ENCODE measurements at places on chromosomes 2 and 18. TPM values are rescaled to one million over a fixed set of nuclear protein-coding genes. Genes with fewer than 3 reads are reported as not detected.

DNA sequence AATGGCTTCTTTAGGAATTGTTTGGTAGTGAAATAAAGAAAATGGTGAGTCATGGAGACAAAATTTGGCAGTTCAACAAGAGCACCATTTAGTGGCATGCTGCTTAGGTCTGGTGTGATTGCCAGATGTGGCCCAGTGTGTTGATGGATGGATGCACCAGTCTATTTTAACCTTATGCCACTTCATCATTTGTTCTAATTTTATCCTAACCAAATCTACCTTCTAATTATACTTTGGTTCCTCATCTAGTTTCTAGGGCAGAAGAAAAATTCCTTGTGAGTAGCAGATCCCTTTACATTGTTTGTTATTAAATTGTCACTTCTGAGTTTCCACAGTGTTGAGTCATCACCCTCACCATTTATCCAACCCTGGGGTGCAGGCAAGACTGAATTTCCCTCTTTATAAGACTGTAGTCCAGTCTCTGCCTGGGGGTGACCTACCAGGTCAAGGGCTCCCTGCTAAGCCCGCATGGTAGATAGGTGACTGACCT lies 32.5 kb downstream of the NABP1 start:
- H3K27me3 ChIP-seq: no peaks in the 10 kb centered on the region
- no peaks in the 10 kb centered on the region for H3K36me3 ChIP-seq

- peaks cover 3% of the 10 kb centered on the region for H3K27me3 ChIP-seq
- no peak overlapping the region for H3K4me3 ChIP-seq
- no peak overlapping the region for H3K27ac ChIP-seq
- H3K36me3 ChIP-seq: no peaks in the 10 kb centered on the region
Observed at GRCh38 chr2:149146876-149147275, 108.4 kb downstream of the LYPD6B start.

DNA sequence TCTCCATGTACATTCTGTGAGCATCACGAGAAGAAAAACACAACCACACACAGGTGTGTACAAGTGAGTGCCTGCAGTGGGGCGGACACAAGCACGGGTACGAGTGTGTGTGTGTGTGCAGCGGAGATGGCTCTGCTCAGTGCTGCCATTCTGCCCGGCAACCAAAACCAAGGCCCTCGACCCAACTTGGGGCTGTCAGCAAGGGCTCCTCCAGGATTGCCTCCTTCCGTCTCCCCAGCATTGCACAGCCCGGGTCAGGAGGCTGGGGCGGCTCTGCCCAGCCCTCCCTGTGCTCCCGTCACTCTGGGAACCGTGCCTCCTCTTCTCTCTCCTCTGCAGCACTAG lies 66.5 kb downstream of the PXDN start:
- no peak overlapping the region for H3K27ac ChIP-seq
- H3K4me3 ChIP-seq: no peak overlapping the region
- no peaks in the 10 kb centered on the region for H3K4me1 ChIP-seq
- no peaks in the 10 kb centered on the region for H3K27me3 ChIP-seq
- H3K36me3 ChIP-seq: no peaks in the 10 kb centered on the region

DNA sequence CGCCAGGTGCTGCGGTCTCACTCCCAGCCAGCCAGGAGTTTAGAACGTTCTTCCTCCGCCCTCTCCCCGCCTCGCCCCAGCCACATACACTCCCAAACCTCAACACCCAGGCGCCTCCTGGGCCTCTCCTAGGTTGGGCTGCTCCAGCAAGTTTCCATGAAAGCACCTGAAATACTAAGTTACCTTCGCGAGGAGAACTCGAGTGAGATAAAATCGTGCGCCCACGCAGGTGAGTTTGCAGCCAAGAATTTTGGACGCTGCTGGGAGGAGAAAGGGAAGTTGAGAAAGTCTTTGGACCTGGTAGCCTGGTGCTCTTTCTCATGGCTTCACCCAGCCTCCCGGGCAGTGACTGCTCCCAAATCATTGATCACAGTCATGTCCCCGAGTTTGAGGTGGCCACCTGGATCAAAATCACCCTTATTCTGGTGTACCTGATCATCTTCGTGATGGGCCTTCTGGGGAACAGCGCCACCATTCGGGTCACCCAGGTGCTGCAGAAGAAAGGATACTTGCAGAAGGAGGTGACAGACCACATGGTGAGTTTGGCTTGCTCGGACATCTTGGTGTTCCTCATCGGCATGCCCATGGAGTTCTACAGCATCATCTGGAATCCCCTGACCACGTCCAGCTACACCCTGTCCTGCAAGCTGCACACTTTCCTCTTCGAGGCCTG lies at the start of gene GPR39:
Gene GPR39, plus strand, starts transcription at position 83 of the 673 bp plus-strand sequence.
- H3K27ac ChIP-seq: no peak within 1 kb of the TSS
- no peak for DNase-seq
- no peak within 1 kb of the TSS for H3K4me3 ChIP-seq
- no peaks in the 10 kb centered on the region for H3K27me3 ChIP-seq
- no peaks in the 10 kb centered on the region for H3K4me1 ChIP-seq

DNA sequence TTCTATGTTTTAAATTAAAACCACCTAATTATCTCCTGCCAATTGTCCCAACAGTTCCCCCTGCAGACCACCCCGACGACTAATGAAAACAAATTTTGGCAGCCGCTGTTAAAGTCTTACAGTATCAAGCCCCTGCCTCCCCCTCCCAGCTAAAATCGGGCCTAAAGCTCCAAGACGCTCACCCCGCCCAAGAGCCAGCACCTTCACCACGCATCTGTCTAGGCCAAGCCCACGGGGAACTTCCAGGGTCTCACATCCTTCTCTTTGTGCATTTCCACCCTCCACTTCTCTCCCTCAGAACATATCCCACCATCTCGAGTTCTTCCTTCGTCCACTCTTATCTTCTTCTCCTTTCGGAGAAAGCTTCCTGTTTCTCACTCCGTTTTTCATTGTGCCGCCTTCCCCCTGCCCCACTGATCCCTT lies 445 bp downstream of the PRPF40A start:
- H3K27me3 ChIP-seq: no peaks in the 10 kb centered on the region
- H3K4me1 ChIP-seq: peaks cover 31% of the 10 kb centered on the region
- peak overlapping the region; percentile 97 for H3K27ac ChIP-seq

DNA sequence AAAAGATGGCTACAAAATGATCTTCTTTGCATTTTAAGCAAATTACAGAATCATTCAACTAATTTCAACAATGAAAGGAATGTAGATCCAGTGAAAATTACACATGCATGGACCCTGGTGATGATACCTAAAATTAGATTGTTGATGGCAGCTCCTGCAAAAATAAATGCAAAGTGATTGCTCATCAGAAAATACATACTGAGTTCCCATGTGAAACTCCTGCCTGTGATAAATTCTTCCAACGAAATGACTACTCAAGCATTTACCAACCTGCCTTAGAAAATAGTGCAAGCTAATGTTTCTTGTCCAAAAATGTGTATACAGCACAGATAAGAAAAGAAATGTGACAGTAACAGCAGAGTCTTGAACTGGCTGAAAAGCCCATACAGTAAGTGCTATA lies 300.0 kb upstream of the REV1 start:
- no peaks in the 10 kb centered on the region for H3K4me1 ChIP-seq
- DNase-seq: no peak
- no peaks in the 10 kb centered on the region for H3K27me3 ChIP-seq
- no peaks in the 10 kb centered on the region for H3K36me3 ChIP-seq

DNA sequence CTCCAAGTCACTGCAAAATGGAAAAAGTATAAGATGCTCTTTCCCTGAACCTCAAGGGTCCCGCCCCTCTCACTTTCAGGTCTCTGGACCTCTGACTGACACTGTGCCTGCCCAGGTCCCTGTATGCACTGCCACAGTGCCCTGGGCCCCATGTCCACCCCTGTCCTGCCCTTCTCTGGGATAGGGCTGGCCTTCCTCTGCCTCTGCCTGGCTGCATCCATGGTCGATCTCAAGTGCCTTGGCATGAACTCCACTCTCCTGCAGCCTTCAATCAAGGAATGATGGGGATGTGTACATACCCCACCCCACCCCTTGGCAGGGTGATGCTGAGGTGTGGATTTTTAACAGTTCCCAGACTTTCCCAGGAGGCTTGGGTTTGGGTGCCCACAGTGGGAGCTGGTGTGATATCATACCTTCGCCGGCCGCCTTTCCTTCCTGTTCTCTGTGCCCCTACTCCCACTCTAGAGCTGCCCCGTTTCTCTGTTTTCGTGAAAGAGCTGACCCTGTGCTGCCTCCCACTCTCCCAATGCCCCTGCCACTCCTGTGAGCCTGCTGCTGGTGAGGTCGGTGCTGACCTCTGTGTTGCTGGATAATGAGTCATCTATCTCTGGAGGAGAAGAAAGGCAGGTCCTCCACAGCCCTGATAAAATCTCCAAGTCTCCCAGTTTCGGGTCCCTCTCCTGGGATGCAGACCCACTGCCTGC lies 18.9 kb downstream of the PTPN18 start:
- H3K27me3 ChIP-seq: no peaks in the 10 kb centered on the region
- no peak overlapping the region for H3K27ac ChIP-seq
- peaks cover 42% of the 10 kb centered on the region for H3K4me1 ChIP-seq
- H3K36me3 ChIP-seq: no peaks in the 10 kb centered on the region
- no peak for DNase-seq
- H3K4me3 ChIP-seq: no peak overlapping the region

ITPRIPL1 gene
- 55.5 TPM for total RNA-seq

MAIP1 gene
- 40.8 TPM for total RNA-seq
